NT2/D1 (cell line): ENCODE measurements at places on chromosomes 12 and 14.

DNA sequence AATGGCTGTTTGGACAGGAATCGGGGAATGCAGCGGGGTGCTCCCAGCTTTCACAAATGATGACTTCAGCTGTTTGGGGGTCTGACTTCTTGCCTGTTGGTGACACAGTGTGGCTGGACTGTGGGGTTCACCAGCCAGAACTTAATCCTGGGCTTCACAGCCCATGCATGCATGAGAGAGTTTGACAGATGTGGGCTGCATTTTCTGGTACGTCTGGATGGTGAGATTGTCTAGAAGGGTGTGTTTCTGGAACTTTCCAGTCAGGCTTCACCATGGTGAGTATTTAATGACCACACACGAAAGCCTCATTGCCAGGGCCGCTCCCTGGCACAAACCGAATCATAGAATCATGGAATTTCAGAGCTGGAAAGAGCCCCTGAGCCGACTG, 29.6 kb downstream of the CHST11 start:
- no peak for DNase-seq

- DNase-seq, result no peak
Observed at GRCh38 chr14:88351966-88352691, 29.1 kb upstream of the KCNK10 start.

- DNase-seq, result peak; percentile 98
Observed at GRCh38 chr12:6039894-6040601, 84.4 kb downstream of the VWF start.

GRCh38 chr12:79737875-79738718, 47.3 kb upstream of the PAWR start:
- peak; percentile 36 for DNase-seq

- DNase-seq, result no peak
Observed at GRCh38 chr12:53197011-53197640, 9.9 kb downstream of the ITGB7 start.

DNA sequence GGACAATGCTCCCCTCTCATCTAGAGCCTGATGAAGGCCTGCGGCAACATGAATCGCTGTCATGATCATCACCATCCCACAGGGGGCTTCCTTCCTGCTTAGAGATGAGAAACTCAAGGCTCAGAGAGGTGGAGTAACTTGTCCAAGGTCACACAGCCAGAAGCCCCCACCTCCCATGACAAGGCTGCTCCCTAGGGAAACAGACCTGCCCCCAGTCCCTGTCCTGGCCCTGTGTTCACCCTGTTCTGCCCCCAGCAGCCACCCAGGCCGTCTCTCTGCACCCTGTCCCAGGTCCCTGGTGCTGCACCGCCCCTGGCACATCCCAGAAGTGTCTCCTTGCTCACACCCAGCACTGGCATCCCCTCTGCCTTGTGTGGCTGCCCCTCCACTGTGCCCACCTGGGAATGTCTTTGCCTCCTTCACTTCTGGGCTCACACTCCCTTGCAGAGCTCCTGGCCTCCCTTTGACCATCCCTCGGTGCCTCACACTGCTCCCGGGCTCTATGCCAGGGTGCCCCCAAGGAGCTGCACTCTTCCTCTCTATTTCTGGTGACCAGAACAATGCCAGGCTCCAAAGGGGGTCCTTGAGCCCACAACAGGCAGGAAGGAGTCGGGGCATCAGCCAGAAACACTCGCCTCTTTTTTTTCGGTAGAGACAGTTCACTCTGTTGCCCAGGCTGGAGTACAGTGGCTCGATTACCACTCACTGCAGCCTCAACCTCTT, 70.5 kb downstream of the BCL11B start:
- DNase-seq, result no peak

- no peak for DNase-seq
Observed at GRCh38 chr12:33771889-33772288, 250.4 kb upstream of the ALG10 start.

- DNase-seq, result no peak
Observed at GRCh38 chr14:51605575-51605974, 46.1 kb upstream of the FRMD6 start.

- DNase-seq, result no peak
Observed at GRCh38 chr12:104769144-104769561, 188.9 kb downstream of the SLC41A2 start.

DNA sequence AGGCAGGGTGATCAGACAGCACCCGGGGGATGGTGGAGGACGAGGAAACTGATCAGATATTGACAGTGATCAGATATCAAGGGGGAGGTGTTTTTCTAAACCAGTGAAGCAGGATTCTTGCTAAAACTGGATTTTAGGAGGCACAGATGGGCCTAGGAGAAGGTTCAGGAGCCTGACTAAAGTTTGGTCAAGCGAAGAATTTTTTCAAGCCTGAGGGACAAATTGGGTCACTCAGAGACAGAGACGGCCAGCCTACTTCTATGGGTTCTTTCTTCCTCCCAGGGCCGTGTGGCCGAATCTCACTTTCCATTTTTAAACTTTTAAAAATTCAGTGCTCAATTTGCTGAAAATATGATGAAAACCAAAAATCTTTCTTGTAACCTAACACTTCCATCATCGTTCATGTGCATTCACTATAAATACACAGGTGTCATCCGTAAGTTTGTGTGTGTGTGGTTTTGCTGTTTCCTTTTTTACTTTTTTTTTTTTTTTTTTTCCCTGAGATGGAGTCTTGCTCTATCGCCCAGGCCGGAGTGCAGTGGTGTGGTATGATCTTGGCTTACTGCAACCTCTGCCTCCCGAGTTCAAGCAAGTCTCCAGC, 68.5 kb downstream of the RIN3 start:
- DNase-seq, result no peak

DNA sequence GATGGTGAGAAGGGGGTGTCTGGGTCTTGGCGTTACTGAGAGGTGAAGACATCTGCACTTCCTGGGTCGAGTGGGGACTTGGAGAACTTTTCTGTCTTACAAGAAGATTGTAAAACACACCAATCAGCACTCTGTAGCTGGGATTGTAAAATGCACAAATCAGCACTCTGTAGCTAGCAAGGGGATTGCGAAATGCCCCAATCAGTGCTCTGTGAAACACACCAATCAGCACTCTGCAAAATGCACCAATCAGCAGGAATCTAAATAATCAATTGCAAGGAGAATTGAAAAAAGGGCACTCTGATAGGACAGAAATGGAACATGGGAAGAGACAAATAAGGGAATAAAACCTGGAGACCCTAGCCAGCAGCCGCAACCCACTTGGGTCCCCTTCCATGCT, 376.1 kb upstream of the SFSWAP start:
- no peak for DNase-seq
